ENCODE measurements at places on chromosomes 4 and X. TPM values are rescaled to one million over a fixed set of nuclear protein-coding genes. Genes with fewer than 3 reads are reported as not detected.

- H3K36me3 ChIP-seq: no peaks in the 10 kb centered on the region
- H3K4me1 ChIP-seq: no peaks in the 10 kb centered on the region
- H3K4me3 ChIP-seq: no peak overlapping the region
- no peaks in the 10 kb centered on the region for H3K27me3 ChIP-seq
- H3K27ac ChIP-seq: no peak overlapping the region
Observed at GRCh38 chr4:40327340-40327739, 7.8 kb upstream of the CHRNA9 start.

DNA sequence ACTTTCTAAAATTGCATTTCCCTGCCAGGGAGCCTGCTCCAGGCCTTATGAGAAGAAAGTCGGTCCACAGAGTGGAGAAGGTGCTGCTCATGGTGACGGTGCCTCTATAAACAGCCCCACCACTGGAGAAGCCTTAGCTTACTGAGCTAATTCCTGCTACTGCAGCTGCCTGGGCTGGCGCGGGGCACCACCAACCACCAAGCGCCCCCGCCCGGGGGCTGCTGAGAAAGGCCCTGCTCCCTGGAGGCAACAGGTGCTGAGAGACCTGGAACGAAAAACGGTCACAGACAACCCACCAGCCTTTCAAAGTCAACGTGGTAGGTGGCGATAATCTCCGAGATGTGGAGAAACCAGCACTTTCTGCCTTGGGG is 2.9 kb downstream of the HCFC1 start:
- DNase-seq: no peak
- peaks cover 68% of the 10 kb centered on the region for H3K4me1 ChIP-seq
- no peaks in the 10 kb centered on the region for H3K27me3 ChIP-seq
- H3K36me3 ChIP-seq: peaks cover 8% of the 10 kb centered on the region
- peak overlapping the region; percentile 73 for H3K4me3 ChIP-seq
- peak overlapping the region; percentile 95 for H3K27ac ChIP-seq

GRCh38 chr4:47374477-47374876 is 89.0 kb downstream of the COMMD8 start:
- no peak overlapping the region for H3K4me3 ChIP-seq
- no peak overlapping the region for H3K27ac ChIP-seq
- no peak for DNase-seq
- H3K36me3 ChIP-seq: no peaks in the 10 kb centered on the region
- no peaks in the 10 kb centered on the region for H3K27me3 ChIP-seq

DNA sequence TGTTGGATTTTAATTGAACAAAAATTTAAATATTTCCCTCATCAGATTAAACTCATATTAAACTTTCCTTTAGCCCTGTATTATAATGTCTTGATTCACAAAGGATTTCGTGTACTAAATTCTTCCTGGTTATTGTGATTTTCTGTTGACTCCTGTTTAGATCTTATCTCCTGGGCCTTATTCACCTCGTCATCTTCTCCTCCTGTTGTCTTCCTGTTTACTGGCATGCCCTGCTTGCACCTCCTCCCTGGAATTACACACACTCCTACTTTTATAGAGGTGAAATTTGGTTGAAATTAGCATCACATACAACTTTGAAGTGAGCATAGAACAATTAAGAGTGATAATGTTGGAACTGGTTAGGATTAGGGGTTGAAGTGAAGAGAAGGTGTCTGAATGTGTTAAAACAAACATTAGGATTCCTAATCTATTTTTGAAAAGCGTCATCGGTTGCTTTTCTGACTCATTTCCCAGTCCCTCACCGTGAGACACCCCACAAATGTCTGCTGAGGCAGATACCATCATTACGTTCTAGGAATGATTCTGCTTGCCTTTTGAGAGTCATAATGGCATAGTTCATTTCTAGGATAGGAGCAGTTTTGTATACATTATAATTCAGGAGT is 32.5 kb downstream of the TLL1 start:
- DNase-seq: no peak
- peak overlapping the region; percentile 29 for H3K27ac ChIP-seq
- no peaks in the 10 kb centered on the region for H3K36me3 ChIP-seq
- no peak overlapping the region for H3K4me3 ChIP-seq

GRCh38 chr4:153781717-153782416 is 7.0 kb downstream of the SFRP2 start:
- H3K4me1 ChIP-seq: no peaks in the 10 kb centered on the region
- no peaks in the 10 kb centered on the region for H3K27me3 ChIP-seq
- H3K4me3 ChIP-seq: no peak overlapping the region
- DNase-seq: no peak

- no peak overlapping the region for H3K4me3 ChIP-seq
- no peaks in the 10 kb centered on the region for H3K27me3 ChIP-seq
- no peaks in the 10 kb centered on the region for H3K36me3 ChIP-seq
- H3K27ac ChIP-seq: no peak overlapping the region
- DNase-seq: no peak
Observed at GRCh38 chrX:23381099-23382087, 46.7 kb downstream of the PTCHD1 start.

DNA sequence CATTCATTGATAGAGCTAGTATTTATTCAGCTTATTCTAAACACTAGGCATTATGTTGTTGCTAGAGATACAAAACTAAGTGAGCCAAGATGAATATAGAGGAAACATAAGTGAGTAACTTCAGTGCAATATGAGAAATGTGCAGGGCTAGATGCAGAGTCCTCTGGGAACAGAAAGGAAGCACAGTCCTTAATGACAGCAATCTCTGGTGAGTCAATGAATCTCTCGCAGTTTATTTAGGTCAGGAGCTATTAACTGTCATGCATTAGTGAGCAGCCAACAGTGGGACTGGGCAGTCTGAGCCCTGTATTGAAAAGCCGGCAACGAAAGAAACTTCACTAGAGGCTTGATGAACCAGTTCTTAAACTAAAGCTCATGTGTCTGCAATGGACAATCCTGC is 598.1 kb upstream of the MAGEB2 start:
- no peak overlapping the region for H3K27ac ChIP-seq
- no peak overlapping the region for H3K4me3 ChIP-seq
- DNase-seq: no peak
- H3K36me3 ChIP-seq: no peaks in the 10 kb centered on the region

- no peak overlapping the region for H3K4me3 ChIP-seq
- H3K27me3 ChIP-seq: no peaks in the 10 kb centered on the region
- H3K27ac ChIP-seq: no peak overlapping the region
- DNase-seq: no peak
- no peaks in the 10 kb centered on the region for H3K4me1 ChIP-seq
Observed at GRCh38 chrX:5399403-5399802, 829.3 kb downstream of the NLGN4X start.

DNA sequence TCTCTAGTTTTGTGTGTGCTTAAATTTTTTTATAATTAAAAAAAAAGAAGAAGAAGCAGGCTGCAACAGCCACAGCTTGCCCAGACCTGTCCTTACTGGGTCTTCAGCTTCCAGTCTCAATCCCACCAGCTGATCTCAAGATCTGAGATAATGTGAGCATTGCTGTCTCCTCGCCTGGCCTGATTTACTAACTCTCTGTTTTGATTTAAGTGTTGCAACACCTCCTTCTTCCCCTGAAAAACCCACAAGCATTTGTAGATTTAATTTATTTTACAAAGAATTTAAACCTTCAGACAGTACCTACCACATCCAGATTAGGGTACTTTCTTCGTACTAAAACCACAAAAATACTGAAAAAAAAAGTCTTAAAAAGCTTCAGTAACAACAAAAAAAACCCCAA is 38.0 kb downstream of the FAM241A start:
- no peak overlapping the region for H3K4me3 ChIP-seq
- H3K27ac ChIP-seq: no peak overlapping the region
- H3K27me3 ChIP-seq: no peaks in the 10 kb centered on the region
- H3K36me3 ChIP-seq: peaks cover 6% of the 10 kb centered on the region
- peaks cover 5% of the 10 kb centered on the region for H3K4me1 ChIP-seq

DKC1 gene
- total RNA-seq: 29.9 TPM

DNA sequence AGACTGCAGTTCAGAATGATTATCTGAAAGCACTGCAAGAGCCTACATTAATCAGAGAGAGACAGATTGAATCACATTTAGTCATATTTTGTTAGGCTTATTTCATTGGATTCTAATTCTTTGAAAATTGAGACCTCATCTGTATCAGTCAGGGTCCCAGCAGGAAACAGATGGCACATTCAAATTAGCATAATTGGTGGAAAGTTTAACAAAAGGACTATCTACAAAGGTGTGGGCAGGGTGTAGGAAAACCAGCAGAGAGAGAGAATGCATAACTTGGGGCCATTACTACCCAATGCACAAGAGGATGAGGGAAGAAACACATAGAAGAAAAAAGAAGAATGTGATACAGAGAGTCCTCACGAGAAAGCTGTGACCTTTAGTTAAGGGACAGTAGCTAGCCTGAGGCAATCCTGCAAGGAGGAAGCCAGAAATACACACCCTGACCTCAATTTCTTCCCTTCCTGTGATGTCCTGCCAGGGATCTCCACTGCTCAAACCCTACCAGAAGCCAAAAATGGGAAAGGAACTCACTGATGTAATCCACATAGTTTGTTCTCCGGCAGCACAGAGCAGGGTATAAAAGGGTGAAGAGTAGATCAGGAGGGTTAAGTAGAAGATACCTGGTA is 17.7 kb upstream of the XKRX start:
- H3K4me3 ChIP-seq: no peak overlapping the region
- no peaks in the 10 kb centered on the region for H3K27me3 ChIP-seq
- no peaks in the 10 kb centered on the region for H3K36me3 ChIP-seq
- H3K4me1 ChIP-seq: no peaks in the 10 kb centered on the region
- no peak for DNase-seq

TRMT44 gene
- 19.4 TPM for total RNA-seq

RASGEF1B gene
- total RNA-seq: 18.6 TPM

SMARCAD1 gene
- 19.1 TPM for total RNA-seq

GRCh38 chr4:1091561-1091995 is 21.8 kb downstream of the RNF212 start:
- no peaks in the 10 kb centered on the region for H3K4me1 ChIP-seq
- H3K4me3 ChIP-seq: no peak overlapping the region
- no peak overlapping the region for H3K27ac ChIP-seq
- H3K27me3 ChIP-seq: no peaks in the 10 kb centered on the region
- DNase-seq: no peak

- DNase-seq: no peak
- H3K27ac ChIP-seq: peak overlapping the region; percentile 95
- H3K27me3 ChIP-seq: no peaks in the 10 kb centered on the region
- H3K4me1 ChIP-seq: peaks cover 46% of the 10 kb centered on the region
Observed at GRCh38 chr4:83012200-83012686, 1.6 kb upstream of the LIN54 start.

APLN gene
- total RNA-seq: 0.98 TPM

GRCh38 chr4:1789552-1789951 is 3.5 kb upstream of the FGFR3 start:
- H3K4me3 ChIP-seq: no peak overlapping the region
- H3K36me3 ChIP-seq: no peaks in the 10 kb centered on the region
- H3K27ac ChIP-seq: no peak overlapping the region
- DNase-seq: no peak
- peaks cover 7% of the 10 kb centered on the region for H3K27me3 ChIP-seq
- peaks cover 27% of the 10 kb centered on the region for H3K4me1 ChIP-seq

MANBA gene
- total RNA-seq: 24.5 TPM

DNA sequence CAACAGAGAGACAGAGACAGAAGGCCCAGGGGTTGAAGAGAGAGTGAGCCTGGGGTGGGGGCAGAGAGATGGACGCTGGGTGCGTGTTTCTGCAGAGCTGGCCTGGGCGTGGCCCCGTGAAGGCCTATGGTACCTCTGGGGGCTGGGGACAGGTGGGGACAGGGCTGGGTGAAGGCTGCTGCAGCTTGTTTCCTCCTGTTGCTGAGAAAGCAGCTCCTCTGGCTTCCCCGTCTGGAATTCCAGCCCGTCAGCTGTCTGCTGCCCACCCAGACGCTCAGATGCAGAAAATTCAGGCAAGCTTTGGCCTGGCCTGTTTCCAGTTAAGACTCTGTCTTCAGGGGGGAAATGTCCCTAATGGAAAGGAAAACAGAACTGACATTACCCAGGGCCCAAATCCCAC is 76.8 kb upstream of the PSAPL1 start:
- H3K36me3 ChIP-seq: no peaks in the 10 kb centered on the region
- H3K27ac ChIP-seq: no peak overlapping the region
- H3K4me1 ChIP-seq: peaks cover 30% of the 10 kb centered on the region

DNA sequence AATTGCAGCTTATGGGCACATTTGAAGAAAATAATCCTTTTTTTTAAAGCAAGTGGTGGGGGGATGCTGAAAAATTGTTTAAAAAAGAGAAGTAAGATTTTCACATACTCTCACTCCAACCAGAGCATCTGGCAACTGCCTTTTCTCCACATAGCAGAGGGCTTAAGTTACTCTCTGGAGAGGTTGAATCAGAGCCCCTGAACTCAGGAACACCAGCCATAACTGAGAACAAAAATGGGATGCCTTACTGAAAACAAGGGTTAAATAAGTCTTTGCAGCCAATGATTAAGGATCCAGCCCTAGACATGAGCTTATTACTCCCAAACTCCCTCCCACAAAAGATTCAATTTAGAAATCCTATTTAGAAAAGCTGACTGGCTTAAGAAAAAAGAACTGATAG is 27.5 kb downstream of the CASK start:
- no peak overlapping the region for H3K4me3 ChIP-seq
- no peaks in the 10 kb centered on the region for H3K36me3 ChIP-seq
- DNase-seq: no peak
- no peak overlapping the region for H3K27ac ChIP-seq

DNA sequence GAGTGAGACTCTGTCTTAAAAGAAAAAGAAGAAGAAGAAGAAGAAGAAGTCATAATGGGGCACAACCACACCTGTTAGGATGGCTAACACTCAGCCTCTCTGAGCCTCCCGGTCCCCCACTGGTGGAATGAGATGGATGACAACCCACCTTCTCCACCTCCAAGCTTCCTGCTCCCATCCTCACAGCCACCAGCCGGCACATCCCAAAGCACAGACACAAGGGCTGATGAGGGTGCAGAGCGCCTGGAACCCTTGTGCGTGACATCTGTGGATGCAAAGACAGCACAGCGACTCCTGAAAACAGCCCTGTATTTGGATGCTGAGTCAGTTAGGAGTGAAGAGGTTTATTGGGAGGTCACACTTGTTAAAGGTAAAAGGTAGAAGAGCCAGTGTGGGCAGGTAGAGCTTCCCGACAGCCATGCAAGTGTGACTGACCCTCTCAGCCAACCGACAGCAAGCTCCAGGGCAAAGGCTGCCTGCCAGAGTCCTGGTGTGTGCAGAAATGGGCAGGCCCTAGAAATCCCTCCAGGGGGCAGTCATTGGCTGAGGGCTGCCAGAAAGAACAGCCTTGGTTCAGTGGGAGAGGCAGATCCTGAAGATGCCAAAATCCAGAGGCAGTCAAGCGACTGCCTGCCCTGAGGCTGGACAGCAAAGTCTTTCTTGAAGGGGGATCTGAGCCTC is 26.6 kb upstream of the MAN2B2 start:
- no peak overlapping the region for H3K27ac ChIP-seq
- DNase-seq: no peak
- H3K4me1 ChIP-seq: no peaks in the 10 kb centered on the region
- H3K27me3 ChIP-seq: no peaks in the 10 kb centered on the region
- no peaks in the 10 kb centered on the region for H3K36me3 ChIP-seq
- no peak overlapping the region for H3K4me3 ChIP-seq
